ENCODE measurements at places on chromosomes 2 and 18. TPM values are rescaled to one million over a fixed set of nuclear protein-coding genes. Genes with fewer than 3 reads are reported as not detected.

DNA sequence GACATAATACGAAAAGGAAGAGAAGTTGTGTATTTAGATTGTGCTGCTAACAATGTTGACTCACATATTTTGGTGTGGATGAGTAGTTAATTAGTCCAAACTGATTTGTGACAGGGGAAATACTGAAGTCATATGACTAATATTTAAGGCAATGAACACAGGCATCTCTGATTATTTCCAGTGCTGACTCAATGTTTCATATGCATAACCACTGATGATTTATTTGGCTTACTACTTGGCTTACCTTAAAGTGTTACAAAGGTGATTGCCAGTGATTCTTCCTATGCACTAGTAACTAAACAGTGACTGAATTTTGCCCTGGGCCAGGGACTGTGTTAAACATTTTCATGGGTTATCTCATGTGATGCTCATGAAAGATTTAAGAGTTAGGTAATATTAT lies 722.6 kb downstream of the METTL4 start:
- DNase-seq, result no peak

Gene BCL2
- 9.0 TPM for total RNA-seq

Gene COLEC11
- total RNA-seq, result 2.9 TPM

DNA sequence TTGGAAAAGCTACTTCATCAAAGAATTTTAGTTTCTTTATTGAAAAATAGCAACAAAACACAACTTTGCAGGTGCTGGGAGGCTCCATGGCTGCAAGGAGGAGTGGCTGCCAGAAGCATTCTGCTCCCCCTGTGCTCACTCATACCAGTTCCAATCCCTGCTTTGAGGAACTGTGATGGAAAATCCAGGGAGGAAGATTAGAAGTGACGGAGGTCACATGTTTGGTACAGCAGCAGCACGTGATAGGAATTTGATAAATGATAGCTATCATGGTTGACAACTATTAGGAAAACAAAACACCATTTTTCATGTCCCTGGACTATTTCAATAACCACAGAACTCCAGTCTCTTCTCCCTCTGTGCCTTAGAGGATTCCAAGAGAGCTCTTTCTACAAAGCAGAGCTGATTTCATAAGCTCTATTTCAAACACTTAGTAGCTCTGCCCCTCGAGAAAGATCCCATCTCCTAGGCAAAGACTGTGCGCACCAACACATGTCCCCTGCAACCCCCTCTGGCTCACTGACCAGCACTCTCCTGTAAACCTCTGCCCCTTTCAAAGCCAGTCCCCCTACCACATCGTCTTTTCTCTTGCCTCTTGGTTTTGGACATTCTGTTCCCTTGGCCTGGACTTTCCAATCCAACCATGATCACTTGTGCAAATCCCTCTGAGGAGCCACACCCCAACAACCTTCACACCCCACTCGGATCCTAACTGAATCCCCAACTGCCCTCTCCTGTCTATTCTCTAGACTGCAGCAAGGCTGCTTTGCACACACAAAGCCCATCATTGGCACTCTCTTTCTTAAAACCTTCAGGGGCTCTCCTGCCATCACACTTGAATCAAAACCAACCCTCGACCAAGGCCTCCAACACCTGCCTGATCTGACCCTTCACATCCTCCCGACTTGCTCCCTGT lies 352.4 kb upstream of the PKDCC start:
- no peak for DNase-seq

- DNase-seq, result peak; percentile 78
Measured at GRCh38 chr2:219178377-219179175, 501 bp downstream of the RETREG2 start.

- DNase-seq, result no peak
Measured at GRCh38 chr2:109407276-109408042, 206.3 kb downstream of the SEPTIN10 start.

Gene CABLES1
- 3.3 TPM for total RNA-seq

- no peak for DNase-seq
Measured at GRCh38 chr2:109258376-109258775, 129.4 kb downstream of the SH3RF3 start.

DNA sequence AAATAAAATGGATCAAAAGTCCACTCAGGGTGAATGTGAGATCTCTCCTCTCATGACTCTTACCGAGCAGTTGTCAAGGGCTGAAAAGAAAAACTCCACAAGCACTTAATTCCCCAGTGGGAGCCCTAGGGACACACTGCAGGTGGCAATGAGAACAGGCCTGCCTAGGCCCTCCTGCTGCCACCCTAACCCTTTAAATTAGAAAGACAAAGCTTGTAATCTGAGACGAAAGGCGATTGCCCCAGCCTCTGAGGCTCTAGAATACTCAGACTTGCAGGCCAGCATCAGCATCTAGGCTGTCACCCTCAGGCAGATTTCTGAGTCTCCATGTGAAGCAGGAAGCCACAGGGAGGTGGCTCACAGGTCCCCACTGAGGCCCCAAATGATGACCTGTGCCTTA lies 457.0 kb upstream of the MYT1L start:
- DNase-seq, result no peak

Gene DLGAP1
- total RNA-seq, result 0.08 TPM

- DNase-seq, result no peak
Measured at GRCh38 chr2:168320267-168320666, 72.9 kb upstream of the STK39 start.

Gene SGPP2
- 15.3 TPM for total RNA-seq

GRCh38 chr2:213242653-213243052 lies 41.6 kb upstream of the SPAG16 start:
- DNase-seq, result no peak

DNA sequence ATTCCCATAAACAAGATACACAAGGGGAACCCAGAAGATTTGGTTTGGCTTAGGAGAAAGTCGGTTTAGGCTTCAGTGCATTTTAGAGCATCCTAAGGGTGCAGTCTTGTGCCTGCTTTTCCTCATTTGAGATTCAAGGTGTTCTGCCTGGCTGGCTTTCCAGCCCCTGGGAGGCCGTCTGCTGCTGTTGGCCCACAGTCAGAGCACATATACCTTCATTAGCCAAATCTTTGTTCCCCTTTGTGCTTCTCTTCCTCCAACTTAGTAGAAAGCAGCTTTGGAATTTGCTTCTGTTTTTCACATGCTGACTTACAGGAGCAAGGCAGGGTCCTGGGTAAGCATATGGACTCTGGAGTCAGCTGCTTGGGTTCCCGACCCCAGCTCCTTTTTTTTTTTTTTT lies 477.1 kb upstream of the TCF4 start:
- DNase-seq, result no peak

- DNase-seq, result no peak
Measured at GRCh38 chr2:146978577-146979555, 866.0 kb upstream of the ACVR2A start.

- no peak for DNase-seq
Measured at GRCh38 chr2:205836477-205837221, 154.3 kb downstream of the NRP2 start.

- DNase-seq, result peak; percentile 22
Measured at GRCh38 chr2:10238991-10239485, 63.7 kb upstream of the HPCAL1 start.

Gene UXS1
- 21.0 TPM for total RNA-seq

Gene KIF1A
- total RNA-seq, result 0.65 TPM

Gene PTPRM
- total RNA-seq, result 101 TPM

Gene TLX2
- total RNA-seq, result not detected

Gene ANO7
- 0.35 TPM for total RNA-seq

DNA sequence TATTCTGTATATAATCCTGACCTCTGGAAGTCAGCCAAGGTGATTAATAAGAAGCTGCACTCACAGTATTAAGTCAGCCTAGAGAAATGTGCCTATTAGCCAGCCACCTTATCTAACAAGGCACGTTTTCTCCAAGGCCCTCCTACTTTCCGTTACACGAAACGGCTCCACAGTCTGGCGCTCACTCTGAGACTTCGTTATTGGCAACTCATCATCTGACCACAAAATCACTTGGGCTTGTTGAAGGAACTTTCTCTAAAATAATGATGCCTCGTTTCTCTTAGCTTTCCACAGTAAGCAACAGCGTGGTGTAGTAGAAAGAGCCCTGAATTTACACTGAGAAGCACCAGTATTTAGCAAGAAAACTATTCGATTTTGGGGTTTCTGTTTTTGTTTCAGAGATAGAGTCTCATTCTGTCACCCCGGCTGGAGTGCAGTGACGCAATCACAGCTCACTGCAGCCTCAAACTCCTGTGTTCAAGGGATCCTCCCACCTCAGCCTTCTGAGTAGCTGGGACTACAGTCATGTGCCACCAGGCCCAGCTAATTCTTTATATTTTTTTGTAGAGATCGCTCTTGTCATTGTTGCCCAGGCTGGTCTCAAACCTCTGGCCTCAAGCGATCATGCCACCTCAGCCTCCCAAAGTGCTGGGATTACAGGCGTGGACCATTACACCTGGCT lies 53.6 kb upstream of the SLC14A1 start:
- DNase-seq, result peak; percentile 55

GRCh38 chr18:8374676-8375075 lies 234.6 kb upstream of the RAB12 start:
- DNase-seq, result no peak

Gene LIMS4
- 2.4 TPM for total RNA-seq

GRCh38 chr2:60560734-60561644 lies 7.5 kb upstream of the BCL11A start:
- no peak for DNase-seq

DNA sequence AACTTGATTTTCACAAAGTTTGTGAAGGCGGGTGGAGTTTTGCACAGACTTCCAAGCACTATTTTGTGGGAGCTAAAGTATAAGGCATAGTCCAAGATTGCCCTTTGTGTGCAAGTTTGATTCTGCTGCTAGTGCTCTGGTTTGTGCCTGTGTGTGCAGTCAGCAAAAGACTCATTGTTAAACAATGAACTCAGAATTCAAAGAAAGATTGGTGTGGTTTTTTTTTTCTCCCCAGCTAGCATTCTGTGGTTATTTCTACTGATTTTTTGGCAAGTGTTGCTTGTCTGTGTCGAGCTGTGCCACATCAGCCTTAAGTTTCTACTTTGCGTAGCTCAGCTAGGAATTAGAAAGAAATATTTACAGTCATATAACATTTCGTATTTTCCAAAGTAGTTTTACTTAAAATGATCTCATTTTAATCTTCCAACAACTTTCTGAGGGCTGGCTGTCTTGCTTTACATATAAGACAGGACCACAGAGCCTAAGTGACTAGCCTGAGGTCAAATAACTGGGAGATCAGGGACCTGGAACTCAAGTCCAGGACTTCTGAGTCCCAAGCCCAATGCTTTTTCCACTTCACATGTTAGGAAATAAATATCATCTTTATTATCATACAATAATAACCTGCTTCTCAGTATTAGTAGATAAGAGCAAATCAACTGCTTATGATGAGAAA lies 69.8 kb downstream of the BABAM2 start:
- no peak for DNase-seq

DNA sequence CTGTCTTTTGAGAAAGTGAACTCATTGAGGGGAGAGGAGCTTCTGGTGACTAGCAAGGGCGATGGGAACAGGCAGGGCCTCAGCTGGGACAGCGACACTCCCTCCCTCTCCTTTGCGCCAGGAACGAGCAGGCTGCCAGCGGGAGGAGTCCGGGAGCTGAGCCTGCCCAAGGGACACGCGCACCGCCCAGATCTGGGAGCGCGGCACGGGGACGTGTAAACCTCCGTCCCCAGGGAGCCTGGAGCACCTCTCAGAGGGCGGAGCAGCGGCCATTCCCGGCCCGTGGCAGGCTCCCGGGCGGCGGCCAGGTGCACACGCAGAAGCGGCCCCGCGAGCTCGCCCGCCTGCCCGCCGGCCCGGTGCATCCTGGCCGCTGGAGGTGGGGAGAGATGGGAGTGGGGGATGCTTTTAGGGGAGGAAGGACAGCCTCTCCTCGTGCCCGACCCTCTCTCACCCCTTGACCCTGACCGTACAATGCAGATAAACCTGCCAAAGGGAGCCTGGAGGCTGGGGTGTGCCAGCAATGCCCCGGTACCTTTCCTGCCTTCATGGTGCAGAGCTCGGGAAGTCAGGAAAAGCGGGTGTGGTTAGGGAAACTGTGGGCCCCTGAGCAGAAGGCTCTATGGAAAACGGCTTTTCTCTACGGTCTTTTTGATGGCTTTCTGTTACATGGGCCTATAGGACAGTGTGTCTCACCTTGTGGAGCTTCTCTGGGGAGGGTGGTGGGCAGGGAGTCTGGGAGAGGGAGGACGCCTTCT lies 2.2 kb downstream of the AQP4 start:
- peak; percentile 88 for DNase-seq

DNA sequence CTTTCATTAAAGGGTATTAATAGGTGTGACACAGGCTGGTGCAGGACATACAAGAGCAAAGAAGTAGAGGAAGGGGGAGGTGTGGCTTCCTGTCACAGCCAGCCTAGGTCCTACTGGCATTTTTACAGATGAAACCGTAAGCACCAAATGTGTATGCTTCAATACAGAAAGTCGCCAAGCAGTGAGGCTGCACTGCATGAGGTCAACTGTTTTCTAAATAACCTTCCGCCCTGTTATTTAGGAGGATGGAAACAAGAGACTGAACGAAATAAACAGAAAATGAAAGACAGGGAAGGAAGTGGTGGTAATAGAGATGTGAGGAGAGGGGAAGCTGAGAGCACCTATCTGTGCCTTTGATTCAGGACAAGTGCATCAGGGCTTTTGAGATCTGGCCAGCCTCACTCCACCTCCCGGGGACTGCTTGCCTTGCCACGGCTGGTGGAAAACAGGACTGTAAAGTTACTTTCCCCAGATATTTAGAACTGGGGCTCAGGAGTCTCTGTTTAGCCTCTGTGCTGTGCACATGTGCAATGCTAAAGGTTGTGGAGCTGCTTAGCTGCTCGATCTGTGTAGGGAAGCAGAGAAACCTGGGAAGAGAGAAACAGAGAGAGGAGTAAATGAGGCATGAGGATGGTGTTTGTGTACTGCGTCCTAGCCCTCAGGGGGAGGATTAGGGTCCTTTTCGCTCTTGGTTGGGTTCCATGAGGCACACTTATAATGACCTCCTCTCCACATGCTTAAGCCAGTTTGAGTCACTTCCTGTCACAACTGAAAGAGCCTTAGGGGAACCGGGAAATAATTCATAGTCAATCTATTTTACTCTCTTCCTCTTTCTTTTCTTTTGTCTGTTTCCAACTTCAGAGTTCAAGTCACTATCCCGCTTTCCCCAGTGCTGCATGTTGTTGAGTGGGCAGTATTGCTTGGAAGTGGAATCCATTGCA lies 62.3 kb upstream of the BOD1L2 start:
- DNase-seq, result no peak

GRCh38 chr2:221350616-221351015 lies 221.5 kb downstream of the EPHA4 start:
- no peak for DNase-seq
